ENCODE measurements at places on chromosomes 7 and 10.

DNA sequence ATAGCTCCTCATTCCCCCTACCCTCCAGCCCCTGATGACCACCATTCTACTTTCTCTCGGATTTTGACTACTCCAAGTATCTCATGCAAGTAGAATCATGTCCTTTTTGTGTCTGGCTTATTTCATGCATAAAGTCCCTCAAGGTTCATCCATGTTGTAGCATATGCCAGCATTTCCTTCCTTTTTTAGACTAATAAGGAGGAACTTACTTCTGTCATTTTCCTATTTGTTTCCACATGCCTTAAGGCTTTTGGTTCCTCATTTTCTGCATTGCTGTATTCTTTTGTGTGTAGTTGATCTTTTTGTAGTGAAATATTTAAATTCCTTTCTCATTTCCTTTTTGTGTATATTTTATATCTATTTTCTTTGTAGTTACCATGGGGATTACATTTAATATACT lies 376.9 kb downstream of the CALN1 start:
- no peak for DNase-seq

- peak; percentile 15 for DNase-seq
Observed at GRCh38 chr10:42476101-42476500, 162.3 kb downstream of the ZNF33B start.

DNA sequence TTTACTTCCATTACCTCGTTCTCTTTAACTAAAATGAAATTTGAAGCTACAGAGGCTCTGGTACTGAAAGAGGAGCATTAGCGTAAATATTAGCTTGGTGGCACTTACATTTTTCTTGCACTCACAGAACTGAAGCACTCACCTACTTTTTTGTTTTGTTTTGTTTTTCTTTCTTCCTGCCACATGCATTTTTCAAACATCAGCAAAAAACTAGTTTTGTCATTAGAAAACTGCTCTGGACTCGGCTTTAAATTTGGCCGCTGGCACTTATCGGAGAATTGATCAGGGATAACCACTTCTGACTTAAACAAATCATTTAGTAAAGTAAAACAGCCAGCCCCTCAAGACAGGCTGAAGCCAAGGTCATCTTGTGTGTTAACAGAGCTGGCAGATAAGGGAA lies 216.3 kb downstream of the SFMBT2 start:
- no peak for DNase-seq

- DNase-seq: no peak
Observed at GRCh38 chr7:37531225-37531624, 82.6 kb upstream of the ELMO1 start.

DNA sequence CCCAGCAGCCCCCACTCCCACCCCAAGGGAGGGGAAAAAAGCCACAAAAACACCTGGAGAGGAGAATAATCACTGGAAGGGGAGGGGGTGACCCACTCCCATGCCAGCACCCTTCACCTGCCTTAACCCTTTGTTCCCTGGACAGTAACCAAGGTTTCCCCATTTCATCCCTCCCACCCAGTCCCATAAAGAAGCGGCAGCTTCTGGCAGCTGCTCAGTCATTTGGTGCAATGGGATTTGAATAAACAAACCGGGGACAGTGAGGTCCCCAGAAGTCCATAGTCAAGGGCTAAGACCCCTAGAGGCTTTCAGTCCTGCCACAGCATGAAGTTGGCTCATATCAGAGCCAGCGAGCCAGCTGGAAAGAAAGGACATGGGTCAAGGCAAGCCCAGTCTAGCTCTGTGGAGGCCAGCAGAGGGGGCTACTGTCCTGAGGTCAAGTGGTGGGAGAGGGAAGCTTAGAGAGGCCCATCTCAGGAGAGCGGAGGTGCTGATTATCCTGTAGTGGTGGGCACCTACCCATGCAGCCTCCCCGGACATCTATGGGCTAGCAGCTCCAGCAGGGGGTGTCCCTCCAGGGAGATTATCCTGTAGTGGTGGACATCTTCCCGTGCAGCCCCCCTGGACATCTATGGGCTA lies 58.9 kb upstream of the LBX1 start:
- no peak for DNase-seq

DNA sequence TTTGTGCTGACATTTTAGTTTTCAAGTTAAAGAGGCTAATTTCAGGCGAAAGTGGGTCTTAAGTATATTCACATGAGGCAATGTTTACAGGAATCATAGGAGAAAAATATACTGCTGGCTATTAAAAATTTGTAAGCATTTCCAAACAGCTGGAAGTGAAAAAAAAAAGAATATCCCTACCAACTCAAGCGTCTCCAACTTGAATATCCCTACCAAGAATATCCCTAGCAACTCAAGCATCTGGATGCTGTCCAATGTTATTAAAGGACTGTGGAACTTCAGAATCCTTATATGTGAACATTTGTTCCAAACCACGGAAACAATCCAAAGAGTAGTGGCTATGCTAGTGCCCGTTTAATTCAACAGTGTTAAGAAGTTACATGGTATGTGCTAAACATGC lies 1303.0 kb downstream of the GATA3 start:
- no peak for DNase-seq

- DNase-seq: no peak
Observed at GRCh38 chr7:84513061-84513460, 318.5 kb upstream of the SEMA3A start.

GRCh38 chr7:115911465-115911864 lies 119.1 kb downstream of the TFEC start:
- no peak for DNase-seq

DNA sequence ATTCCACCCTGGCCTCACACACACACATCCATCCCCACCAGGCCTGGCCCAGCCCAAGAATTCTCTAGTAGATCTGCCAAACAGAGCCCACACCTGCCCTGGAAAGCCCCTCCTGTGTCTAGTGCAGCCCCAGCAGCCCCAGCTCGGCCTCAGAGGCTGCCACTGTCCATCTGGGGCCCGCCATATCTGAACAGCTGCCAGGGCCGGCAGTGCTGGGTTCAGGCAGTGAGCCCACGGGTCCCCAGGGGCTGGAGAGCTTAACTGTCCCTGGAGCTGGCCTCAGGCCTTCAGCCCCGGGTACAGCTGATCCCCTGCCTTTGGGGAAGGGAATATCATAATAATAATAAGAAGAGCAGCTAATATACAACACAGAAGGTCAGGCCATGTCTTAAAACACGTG lies 574 bp downstream of the MYL10 start:
- no peak for DNase-seq

DNA sequence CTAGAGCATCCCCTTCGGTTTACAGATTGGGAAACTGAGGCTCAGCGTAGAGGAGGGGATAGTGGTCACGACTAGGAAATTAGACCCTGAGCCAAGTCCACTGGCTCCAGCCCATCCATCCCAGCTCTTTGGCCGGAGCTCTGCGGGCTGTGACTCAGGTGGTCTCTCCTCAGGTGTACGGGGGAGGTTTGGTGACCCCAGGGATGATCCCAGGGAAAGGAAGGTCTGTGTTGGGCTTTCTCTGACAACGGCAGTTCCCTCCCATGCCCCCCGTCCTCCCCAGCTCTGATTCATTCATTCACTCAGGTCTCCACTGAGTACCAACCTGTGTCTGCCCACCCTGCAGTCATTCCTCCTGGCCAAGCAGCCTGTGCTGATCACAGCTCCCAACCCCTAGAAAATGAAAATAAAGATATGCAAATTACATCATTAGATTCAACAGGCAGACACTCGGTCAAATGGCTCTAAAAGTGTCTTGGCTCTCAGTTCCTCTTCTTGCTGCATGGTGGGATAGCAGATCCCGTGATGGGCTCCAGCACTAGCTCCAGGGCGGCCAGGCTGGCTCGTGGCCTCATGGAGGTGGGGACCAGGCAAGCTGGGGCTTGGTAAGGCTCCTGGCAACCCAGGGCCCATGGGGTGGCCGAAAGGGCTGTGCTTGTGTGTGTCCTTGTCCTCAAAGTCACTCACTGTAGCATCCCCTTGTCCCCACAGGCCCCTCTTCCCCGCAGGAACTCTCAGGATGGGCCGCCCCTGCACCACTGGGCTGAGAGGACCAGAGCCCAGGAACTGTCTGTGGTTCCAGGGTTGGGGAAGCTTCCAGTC lies 37.8 kb downstream of the CLRN3 start:
- no peak for DNase-seq

GRCh38 chr7:117134889-117135552 lies 181.7 kb downstream of the ST7 start:
- no peak for DNase-seq

GRCh38 chr7:6375348-6376101 lies 72.2 kb downstream of the DAGLB start:
- no peak for DNase-seq

- no peak for DNase-seq
Observed at GRCh38 chr7:132322970-132323369, 253.3 kb downstream of the PLXNA4 start.

DNA sequence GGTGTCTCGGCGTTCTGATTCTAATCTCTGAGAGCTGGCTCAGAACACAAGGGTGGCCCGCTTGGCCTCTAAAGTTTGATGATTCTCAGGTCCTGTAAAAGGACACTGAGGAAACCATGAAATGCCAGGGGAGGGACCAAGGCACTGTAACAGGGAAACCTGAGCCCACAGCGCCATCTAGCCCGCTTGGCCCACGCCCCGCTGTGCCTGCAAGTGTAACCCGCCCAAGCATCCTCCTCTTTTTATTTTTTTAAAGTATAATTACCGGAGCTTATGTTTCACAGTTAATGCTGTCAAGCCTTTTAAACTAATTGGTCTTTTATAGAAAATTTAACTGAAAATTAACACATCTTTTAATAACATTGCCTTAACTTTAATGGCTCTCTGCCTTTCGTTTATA lies 734.7 kb downstream of the KCNMA1 start:
- DNase-seq: no peak

DNA sequence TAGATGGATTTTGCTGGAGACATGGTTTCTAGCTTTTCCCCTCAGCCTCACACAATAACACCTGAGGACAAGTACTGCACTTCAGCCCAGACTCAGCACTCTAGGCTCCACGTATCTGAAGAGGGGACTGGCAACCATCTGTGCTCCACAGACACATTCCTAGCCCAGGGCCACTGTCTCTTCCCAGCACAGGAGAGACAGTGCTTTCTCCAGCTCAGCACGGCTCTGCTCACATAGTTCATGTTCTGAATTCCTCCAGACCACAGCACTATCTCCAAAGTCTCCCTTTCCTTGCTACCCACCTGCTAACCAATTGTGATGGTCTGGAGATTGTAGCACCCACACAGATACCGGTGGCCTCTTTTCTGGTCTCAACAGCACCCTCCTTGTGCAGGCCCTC lies 114.5 kb downstream of the HTR7 start:
- DNase-seq: no peak

DNA sequence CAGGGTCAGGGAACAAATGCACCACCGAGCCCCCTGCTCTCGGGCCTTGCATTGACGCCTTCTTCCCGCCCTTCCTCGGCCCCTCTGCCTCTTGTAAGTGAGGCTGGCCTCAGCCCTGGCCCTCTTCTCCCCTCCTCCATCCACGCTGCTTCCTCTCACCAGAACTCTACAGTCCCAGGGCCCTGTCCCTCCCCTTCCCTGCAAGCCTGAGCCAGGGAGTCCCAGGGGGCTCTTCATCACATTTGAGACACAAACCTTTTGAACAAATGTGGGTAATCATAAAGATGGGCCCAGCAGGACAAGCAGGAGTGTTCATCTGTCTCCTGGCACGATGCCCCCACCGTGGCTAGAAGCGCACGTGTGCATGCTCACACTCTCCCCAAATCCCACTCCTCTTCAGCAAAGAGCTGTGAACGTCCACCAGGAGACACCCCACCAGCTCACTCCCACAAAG lies 57.7 kb downstream of the SLIT1 start:
- DNase-seq: no peak

- no peak for DNase-seq
Observed at GRCh38 chr7:79132844-79133451, 320.5 kb downstream of the MAGI2 start.

DNA sequence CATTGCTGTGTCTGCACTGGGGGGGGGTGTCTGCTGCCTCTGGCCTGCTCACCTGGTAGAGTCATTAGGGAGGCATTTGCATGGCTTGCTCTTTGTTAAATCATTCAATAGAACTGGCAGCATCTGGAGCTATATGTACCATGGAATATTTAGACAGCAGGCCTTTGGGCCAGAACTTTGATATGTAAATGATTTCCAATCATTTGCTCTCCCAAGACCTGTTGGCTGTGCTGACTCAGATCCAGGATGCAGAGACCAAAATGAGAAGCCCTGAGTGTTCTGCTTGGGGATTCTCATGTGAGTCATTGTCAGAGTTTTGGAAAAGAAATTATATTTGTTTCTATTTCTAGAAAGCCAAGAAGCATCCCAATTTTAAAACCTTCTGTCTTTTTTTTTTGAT lies 257.6 kb upstream of the IGFBP3 start:
- peak; percentile 67 for DNase-seq

DNA sequence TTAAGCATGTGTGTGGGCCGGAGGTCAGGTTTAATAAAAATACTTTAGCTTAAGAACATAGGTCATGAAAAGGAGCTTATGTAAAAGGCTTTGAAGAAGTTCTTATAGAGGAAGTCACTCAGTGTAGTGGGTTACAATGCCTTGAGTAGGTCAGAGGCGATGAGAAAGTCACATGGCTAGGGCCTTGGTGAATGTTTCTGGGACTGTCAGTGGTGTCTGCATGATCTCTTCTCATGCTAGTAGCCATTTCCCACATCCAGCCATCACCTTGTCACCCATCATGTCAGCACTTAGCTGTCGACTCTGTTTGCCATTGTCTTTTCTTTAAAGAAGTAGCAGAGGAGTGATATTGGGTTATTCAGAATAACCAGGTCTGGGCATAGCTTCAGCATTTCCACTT lies 236.6 kb downstream of the CDK14 start:
- DNase-seq: no peak

DNA sequence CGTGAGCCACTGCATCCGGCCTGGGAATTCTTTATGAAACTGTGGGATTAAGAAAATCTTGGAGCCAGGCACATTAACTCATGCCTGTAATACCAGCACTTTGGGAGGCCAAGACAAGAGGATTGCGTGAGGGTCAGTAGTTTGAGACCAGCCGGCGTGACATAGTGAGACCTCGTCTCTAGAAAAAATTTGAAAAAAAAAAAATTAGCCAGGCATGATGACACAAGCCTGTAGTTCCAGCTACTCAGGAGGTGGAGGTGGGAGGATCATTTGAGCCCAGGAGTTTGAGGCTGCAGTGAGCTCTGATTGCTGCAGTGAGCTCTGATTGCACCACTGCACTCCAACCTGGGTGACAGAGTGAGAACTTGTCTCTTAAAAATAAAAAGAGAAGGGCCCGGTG lies 69.8 kb downstream of the SUGCT start:
- no peak for DNase-seq

GRCh38 chr10:2886662-2887061 lies 180.7 kb upstream of the PFKP start:
- DNase-seq: no peak

Measured in AG20443 (cell line).